Lower lobe of right lung (tissue), 2 donors: ENCODE measurements at places on chromosomes 5 and 9. TPM values are rescaled to one million over a fixed set of nuclear protein-coding genes. Genes with fewer than 3 reads are reported as not detected.

The LCN9 gene
- total RNA-seq: not detected

The TRPM6 gene
- total RNA-seq: 0.44 TPM

The CFAP90 gene
- 10.7 TPM for total RNA-seq

The SLIT3 gene
- 48.6 TPM for total RNA-seq

The SV2C gene
- 0.32 TPM for total RNA-seq

The LRSAM1 gene
- total RNA-seq: 25.9 TPM

The RASEF gene
- total RNA-seq: 11.5 TPM

The BRD3OS gene
- 15.6 TPM for total RNA-seq

The DNAI1 gene
- 13.5 TPM for total RNA-seq

The DMGDH gene
- total RNA-seq: 1.3 TPM

The PKD2L2 gene
- total RNA-seq: not detected

The C9orf50 gene
- not detected for total RNA-seq

The C5 gene
- total RNA-seq: 22.1 TPM

The CTSV gene
- total RNA-seq: 0.32 TPM

- DNase-seq: no peak
Measured at GRCh38 chr5:5522336-5522735, 99.9 kb downstream of the ICE1 start.

GRCh38 chr5:3186736-3187405, 408.8 kb upstream of the IRX1 start:
- no peak for DNase-seq

DNA sequence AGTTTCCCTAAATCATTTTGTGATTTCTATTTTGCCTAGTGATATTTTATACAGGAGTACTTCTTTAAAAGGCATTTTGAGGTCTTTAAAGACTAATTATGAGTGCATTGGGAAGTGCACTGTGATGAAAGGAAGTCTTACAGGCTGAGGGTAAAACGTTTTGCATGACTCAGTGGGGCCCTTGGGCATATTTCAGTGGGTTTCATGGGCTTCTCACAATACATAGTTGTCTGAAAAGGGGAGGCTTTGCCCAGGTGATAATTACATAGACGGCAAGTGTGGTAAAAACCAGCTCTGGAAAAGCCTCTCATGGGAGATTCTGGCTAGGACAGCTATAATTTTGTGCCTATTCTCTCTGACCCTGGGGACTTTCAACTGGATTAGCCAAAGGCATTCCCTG, 387.2 kb downstream of the ARHGEF28 start:
- DNase-seq: no peak

GRCh38 chr9:78613006-78613405, 316.1 kb downstream of the PSAT1 start:
- no peak for DNase-seq

DNA sequence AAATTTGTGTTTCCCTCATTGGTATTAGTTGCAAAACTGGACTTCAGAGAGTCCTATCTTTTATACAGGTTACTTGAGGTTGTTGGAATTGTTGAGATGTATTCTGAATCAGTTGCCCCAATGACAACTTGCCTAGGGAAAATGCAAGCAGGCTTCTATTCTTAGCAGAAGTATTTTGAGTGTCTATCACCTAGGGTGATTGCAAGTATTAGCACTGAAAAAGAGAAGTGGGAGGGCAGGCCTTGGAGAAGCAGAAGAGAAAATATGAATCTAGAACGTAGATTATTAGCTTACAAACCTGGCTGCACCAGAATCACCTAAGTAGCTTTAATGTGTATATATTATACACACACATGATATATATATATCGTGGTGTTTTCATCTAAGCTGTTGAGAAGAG, 43.2 kb downstream of the ADAMTS12 start:
- no peak for DNase-seq

DNA sequence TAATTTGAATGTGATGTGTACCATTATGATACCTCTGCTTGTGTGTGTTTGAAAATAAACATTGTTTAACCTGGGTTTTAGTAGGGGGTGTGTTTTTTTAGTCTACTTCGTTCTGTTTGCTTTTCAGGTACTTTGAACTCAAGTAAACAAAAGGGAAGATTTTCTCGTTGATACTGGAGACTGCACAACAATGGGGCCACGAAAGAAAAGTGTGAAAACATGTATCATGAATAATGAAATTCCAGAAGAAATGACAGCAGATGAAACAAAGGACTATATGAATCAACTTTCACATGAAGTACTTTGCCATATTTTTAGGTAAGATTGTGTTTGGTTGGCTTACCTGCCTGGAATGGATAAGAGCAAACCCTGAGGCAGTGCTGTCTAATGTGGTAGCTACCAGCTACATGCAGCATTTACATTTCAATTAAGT, 10.8 kb downstream of the FBXO38 start:
- DNase-seq: no peak

GRCh38 chr5:77937015-77937908, 161.1 kb upstream of the TBCA start:
- no peak for DNase-seq

GRCh38 chr5:95972196-95972595, 10.5 kb upstream of the ELL2 start:
- DNase-seq: no peak

GRCh38 chr9:128233817-128234406, 30.7 kb downstream of the DNM1 start:
- no peak for DNase-seq

GRCh38 chr5:9437741-9438240, 108.1 kb downstream of the SEMA5A start:
- no peak for DNase-seq

DNA sequence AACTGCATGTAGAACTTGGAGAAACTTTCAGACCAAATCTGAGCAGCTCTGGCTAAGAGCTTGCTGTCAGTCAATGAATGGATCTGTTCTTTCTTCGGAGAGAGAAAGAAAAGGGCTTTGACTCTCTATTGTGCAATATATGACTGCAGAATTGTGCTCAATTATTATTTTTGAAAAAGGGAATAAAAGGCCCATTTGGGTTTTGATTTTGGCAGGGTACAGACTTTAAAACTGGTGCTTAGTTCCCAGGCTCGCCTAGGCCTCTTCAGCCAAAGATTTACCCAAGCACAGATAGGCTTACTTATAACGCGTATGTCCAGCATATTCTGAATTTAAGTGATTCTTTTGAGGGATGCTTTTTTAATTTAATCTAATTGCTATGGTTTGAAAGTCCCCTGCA, 59.3 kb downstream of the RETREG1 start:
- no peak for DNase-seq

DNA sequence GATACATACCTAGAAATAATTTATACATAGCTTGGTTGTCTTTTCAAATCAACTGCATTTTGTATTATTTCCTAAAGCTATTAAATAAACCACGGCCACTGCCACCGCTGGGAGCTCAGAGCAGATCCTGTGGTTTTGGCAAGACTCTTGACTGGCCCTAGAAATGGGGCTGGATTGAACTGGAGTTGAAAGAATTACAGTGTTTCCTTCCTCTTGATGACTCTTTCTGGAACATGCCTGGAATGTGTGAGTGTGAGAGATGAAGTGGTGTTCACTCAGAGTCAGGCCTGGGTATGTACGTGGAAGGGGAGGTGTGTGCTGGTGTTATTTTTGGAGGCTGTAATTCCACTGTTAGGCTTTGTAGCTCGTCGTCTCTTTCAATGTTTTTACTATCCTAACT, 45.9 kb downstream of the TEK start:
- DNase-seq: no peak

GRCh38 chr9:131346559-131346958, 47.3 kb upstream of the PRRC2B start:
- no peak for DNase-seq

- no peak for DNase-seq
Measured at GRCh38 chr9:99253772-99254431, 31.8 kb downstream of the SEC61B start.

DNA sequence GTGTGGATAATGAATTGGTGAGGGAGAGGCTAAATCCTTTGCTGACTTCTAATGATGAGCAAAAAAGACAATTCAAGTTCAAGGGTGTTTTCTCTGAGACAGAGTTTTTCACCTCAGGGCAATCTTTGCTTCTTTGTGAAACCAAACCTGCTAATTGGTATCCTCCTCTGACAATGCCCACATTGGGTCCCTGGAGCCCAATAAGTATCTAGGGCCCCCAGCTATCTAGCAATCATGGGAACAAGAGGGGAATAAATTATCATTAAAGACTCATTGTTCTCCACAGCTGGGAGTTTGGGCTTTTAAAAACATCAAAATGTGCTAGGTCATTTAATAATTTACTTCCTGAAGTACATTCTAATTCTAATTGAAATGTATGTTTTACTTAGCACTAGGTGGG, 227.3 kb downstream of the TMEM167A start:
- DNase-seq: no peak

GRCh38 chr9:121278477-121279261, 10.7 kb downstream of the GSN start:
- peak; percentile 72 for DNase-seq

GRCh38 chr9:105251133-105251532, 6.7 kb downstream of the SLC44A1 start:
- DNase-seq: no peak

DNA sequence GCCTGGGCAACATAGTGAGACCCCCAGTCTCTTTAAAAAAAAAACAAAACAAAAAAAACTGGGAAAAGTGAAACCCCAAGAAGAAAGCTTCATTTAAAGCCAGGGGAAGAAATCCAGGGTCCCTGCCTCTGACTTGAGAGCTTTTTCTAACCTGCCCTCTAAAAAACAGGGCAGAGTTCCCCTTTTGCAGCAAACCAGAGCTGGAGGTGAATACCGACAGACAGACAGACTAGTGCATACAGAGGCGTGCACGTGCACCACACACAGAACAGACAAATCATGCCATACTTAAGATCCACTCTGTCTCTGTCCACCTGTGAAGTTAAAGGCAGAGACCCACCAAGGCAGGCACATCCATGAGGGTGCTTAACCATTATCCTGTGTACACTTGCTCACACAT, 11.7 kb upstream of the AQP3 start:
- no peak for DNase-seq

- no peak for DNase-seq
Measured at GRCh38 chr5:137217599-137218200, 281.4 kb downstream of the SPOCK1 start.
